Panc1 (cell line): ENCODE measurements at places on chromosomes 2 and 18.

GRCh38 chr2:84885111-84885510 is 4.2 kb upstream of the TRABD2A start:
- no peak for DNase-seq

GRCh38 chr2:65974067-65974723 is 460.7 kb upstream of the MEIS1 start:
- no peak for DNase-seq

DNA sequence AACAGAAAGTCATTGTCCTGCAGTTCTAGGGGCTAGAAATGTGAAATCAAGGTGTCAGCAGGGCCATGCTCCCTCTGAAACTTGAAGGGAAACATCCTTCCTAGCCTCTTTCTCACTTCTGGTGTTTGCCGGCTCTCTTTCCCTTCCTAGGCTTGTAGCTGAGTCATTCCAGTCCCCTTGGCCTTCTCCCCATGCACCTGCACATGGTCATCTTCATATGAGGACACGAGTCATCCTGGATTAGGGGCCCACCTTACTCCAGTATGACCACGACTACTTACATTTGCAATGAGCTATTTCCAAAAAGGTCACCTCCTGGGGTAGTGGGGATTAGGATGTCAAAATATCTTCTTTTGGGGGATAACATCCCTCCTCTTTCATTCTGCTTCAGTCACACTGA is 168.5 kb upstream of the CXCR4 start:
- no peak for DNase-seq

DNA sequence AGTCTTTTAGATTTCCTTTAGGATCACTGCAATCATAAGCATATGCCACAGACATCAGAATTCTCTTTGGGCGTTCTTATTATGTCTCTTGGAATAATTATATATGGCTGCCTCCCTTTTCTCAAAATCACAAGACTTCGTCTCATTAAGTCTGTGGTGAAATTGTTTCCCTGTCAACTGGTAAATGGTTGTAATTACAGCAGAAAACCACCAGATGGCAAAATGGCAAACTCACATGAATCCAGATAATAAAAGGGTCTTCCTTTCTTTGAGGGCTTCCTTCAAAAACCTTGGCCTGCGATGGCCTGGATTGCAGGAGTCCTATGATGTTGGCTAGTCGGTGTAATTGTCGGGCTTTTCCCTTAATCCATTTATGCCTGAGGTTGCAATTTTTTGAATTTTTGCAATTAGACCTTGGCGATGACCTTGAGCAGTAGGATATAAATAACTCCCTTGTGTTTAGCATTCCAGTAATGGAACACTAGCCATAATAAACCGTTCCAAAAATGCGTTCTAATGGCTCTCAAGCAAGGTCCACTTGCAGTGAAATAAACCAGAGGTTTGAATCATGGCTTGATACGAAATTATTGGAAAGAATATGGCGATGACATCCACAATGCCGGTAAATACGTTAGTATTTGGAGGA is 656.4 kb downstream of the MBD2 start:
- no peak for DNase-seq

DNA sequence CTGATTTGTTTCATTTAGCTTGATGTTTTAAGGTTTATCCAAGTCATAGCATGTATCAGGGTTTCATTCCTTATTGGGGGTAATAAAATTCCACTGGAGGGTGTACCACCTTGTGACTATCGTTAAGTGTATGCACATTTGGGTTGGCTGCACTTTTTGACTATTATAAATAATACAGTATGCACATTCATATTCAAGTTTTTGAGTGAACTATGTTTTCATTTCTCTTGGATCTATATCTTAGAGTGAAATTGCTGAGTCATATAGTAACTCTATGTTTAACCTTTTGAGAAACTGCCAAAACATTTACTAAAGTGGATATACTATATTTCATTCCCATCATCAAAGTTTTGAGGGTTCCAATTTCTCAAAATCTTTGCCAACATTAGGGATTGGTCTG is 952.7 kb downstream of the TDRD15 start:
- DNase-seq, result no peak

DNA sequence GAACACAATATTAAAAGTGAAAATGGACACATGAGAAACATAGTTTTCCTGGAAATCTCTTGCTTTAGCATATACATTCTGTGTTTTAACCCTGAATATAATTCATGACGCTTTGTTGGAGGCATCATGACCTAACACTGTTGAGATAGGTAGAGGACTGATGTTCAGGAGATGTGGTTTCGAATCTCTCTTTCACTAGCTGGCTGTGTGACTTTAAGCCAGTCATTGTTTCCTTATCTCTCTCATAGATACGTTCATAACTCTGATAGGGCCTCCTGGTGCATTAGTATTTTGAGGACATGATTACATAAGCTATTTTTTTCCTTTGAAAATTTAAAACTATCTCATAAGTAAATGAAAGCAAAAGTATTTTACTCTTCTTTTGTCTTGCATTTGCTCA is 179.0 kb upstream of the DTNA start:
- no peak for DNase-seq

- no peak for DNase-seq
These were observed 18.9 kb upstream of the POLR1B start for GRCh38 chr2:112523291-112523777.

DNA sequence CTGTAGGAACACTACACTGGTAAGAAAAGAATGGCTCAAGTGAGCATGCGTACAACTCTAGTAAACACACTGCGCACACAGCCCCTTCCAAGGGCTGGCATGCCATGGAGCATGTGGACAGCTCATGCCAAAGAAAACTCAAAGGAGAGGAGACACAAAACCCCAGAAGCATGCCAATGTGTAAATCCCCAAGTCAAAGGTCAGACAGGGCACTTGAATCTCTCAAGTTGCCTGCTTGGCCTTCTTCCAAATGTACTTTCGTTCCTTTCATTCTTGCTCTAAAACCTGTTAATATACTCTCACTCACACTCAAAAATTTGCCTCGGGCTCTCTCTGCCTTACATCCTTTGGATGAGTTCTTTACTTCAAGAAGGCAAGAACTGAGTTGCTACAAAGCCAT is 365.3 kb downstream of the NBAS start:
- DNase-seq, result no peak

GRCh38 chr18:37403788-37404187 is 161.8 kb downstream of the CELF4 start:
- no peak for DNase-seq

DNA sequence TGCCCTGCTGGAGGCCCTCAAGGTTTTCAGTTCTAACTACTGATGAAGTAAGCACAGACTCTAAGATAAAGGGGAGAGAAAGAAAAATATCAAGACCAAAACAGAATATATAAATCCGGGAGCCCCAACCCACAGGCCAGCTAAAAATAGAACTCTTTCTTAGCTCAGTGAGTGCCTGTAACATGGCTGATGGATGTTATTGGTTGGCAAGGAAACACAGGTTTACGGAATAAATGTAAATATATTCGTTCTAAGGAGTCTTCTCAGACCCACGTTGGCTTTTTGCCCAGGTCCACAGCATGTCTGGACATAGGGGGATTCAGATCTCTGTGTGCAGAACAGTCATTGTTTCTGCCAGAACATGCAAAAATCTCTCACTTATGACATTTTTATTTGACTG is 139.0 kb upstream of the SERPINE2 start:
- no peak for DNase-seq

DNA sequence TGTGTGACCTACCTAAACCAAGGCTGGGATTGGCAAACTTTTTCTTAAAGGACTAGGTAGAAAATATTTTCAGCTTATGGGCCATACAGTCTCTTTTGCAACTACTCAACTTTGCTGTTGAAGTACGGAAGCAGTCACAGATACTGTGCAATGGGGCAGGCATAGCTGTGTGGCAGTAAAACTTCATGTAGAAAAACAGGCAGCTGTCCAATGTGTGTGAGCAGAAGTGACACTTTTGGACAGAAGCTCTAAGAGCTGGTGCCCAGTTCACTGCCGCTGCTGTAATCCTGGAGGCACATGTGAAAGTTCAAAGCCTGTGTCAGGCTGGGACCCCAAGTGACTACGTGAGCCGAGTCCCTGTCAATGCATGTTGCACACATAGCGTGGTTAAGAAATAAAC is 46.7 kb downstream of the MAPK4 start:
- no peak for DNase-seq

- DNase-seq, result no peak
These were observed 176.6 kb downstream of the DYSF start for GRCh38 chr2:71629771-71630453.

DNA sequence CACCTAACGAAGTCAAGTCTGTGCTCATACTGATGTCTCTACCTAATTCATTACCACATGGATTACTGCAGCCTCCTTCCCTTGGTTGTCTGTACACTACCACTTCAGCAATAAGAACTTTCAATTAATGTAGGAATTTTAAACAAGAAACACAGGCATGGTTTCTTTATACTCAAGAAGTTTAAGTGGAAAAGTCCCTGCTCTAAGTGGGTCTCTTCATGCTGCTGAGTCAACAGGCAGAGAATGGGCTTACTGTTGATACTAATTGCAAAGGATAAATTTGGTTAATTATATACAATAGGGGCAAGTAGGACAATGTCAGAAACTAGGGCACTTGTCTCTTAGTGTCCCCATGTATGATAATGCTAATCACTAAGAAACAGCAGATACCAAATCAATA is 392.6 kb downstream of the DSEL start:
- no peak for DNase-seq

- no peak for DNase-seq
These were observed 18.4 kb downstream of the KCNK3 start for GRCh38 chr2:26710743-26711456.

DNA sequence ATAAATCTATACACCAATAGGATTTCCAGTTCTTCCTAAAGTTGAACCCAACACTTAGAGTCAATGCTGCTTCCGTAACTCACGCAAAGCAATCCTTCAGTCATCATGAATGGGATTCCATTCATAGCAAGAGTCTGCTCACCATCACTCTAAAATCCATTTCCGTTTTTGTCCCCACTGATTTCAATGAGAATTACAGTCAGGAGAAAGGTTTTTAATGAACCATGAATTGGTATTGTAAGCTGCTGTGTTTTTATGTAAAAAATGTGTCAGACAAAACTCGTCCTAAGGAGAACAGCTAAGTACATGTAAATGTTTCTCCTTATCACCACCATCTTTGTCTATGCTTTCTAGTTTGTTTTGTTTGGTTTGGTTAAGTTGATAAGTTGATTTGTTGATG is 391.5 kb downstream of the IRS1 start:
- DNase-seq, result no peak

GRCh38 chr2:222196159-222196558 is 102.6 kb downstream of the PAX3 start:
- no peak for DNase-seq

- no peak for DNase-seq
These were observed 72.0 kb downstream of the SPRED2 start for GRCh38 chr2:65360441-65360840.

DNA sequence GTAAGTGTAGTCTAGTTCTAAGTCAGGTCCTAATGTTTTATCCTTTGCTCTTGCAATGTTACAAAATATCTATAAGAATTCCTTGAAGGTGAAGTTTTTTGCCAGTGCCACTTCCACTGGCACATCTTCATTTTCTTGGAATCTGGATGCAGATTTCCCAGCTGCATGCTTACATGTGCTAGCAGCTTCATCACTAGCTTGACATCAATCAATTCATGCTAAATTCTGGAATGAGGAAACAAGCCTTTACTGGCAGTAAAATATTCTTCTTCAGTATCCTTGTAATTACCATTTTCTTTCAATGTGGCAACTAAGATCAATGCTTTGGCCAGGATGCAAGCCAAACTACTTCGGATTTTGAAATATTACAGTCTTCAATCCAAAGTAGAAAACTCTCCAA is 200.6 kb upstream of the SIX2 start:
- no peak for DNase-seq

DNA sequence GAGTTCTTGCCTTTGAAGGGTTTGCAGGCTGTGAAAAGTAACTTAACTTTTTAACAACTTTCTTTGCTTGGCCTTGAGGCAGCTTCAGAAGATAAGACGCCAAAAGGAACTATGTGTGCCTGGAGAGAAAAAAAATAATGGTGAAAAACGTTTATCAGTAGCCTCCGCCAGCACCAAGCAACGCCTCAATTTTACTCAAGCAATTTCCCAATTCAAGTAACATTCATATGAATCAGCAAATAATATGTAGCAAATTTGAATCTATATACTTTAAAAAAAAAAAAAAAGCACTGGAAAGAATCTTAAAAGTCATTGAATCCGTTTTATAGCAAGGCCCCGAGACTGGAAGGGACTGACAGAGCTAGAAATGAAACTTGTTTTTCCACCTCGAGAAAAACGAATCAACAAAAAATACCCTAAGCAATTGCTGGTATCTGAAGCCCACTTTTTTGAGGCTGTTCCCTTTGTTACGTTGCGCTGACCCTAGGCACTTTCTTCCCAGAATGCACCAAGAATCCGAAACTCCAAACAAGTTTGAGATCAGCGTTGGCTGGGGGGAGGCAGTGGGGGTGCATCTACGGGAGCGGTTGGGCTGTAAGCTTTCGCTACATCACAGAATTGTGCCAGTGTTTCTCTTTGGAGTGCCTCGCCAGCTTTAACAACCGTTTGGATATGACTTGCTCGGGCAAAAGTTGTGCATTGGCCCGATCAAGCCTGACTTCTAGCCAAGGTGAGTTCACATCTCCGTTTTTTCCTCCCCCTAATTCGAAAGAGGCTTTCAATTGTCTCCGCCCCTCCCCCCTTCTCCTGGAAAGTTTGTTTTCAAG is 2.7 kb upstream of the TGIF1 start:
- DNase-seq, result no peak

DNA sequence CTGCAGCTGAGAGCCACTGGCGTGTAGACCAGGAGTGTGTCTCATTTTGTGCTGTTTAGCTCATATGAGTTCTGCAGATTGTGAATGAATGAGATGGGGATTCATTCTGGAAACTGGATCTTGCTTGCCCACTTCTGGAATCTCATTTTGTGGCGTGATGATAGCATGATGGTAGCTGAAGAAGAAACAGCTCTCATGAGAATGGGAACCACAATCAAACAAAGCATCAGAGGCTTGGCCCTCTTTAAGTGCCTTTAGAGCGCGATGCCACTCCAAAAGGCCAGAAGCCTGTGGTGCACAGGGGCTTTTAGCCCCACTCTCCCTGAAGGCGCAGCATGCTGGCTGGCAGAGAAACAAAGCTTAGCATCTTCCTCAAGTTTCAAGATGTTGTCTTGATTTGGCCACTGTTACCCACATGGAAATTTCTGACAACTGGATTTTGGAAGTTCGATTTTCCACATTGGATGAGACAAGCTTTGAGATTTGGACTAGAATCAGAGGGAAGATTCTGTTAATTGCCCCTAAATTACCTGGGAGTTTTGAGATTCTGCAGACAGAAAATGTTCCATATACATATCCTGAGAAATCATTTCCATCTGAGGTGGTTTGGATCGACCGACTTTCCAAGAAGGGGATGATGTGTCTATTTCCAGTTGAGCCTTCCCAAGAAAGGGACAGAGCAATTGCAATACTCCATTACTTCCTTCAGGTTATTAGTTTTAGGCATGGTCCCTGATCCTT is 234.5 kb downstream of the VAPA start:
- no peak for DNase-seq
